Retinal pigment epithelial cell (primary cell): ENCODE measurements at places on chromosomes 13 and 19.
A peak's percentile ranks its signal among the peaks of the same experiment; 100 is the strongest.

- DNase-seq, result no peak
Observed at GRCh38 chr19:7815325-7815724, 14.7 kb upstream of the EVI5L start.

DNA sequence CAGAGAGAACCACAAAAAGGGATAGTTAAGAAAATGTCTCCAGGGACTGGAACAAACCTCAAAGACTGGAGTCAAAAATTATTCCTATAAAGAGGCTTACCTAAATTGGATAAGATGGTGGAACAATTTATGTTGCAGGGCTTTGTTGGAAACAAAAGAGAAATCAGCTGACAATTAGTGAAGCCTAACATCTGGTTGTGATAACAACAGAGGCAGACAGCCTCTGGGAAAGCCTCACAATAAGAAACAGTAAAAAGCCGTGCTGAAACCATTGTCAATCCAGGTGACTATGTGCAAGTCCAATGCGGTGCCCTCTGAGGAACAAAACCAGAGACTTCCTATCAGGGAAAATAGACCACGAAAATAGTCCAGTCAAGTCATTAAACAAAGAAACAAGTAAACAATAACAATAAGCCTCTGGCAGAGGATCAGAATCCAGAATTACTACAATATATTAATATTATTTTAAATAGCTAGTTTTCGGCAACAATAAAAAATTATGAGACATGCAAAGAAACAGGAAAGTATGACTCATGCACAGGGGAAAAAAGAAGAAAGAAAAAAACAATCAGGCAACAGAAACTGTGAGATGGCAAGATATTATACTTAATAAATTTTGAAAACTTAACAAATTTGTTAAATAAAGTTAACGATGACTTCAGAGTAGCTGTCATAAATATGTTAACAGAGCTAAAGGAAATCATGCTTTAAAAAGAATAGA, 99.7 kb upstream of the RXFP2 start:
- no peak for DNase-seq

GRCh38 chr13:66994097-66994496, 236.0 kb downstream of the PCDH9 start:
- DNase-seq, result peak; percentile 36

DNA sequence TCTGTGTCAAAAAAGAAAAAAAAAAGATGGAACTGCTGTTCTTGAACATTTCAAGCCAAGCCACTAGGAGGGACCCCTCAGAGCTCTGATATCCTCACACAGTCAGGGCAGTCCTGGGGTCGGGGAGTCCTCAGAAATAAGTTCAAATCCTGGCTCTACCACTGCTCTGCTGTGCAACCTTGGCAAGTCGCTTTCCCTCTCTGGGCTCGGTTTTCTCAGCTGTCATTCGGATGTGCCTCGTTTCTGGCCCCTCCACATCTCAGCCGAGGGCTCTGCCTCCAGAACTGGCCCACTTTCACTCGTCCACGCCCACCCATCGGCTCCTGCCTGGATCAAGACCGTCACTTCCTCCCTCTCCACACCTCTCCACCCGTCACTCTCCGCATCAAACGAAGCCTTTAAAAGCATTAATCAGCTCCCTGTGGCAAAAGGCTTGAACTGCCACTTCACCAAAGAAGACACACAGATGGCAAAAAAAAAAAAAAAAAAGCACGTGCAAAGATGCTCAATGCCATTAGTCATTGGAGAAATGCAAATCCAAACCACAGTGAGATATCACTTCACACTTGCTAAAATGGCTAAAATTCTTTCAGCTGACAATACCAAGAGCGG, 7.4 kb upstream of the ZNRF4 start:
- DNase-seq, result no peak
